RWPE1 (cell line): ENCODE measurements at places on chromosomes 1 and 21.

DNA sequence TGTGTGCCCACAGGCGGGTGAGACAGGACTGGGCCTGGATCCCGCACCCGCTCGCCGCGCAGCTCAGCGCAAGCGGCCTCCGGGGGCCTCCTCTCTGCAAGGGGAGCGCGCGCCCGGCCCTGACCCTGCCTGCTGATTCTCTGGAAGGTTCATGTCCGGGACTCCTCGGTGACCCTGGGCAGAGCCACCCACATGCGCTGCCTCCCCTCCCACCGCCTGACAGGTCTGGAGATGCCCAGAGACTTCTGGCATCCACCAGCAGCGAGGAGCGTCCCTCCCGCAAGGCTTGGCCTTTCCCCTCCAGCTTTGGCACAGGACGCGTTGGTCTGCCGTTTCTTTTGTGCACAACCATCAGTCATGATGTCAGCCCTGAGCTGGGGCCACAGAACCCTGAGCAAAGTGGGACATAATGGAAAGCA lies 42.0 kb upstream of the COL6A2 start:
- DNase-seq, result no peak

DNA sequence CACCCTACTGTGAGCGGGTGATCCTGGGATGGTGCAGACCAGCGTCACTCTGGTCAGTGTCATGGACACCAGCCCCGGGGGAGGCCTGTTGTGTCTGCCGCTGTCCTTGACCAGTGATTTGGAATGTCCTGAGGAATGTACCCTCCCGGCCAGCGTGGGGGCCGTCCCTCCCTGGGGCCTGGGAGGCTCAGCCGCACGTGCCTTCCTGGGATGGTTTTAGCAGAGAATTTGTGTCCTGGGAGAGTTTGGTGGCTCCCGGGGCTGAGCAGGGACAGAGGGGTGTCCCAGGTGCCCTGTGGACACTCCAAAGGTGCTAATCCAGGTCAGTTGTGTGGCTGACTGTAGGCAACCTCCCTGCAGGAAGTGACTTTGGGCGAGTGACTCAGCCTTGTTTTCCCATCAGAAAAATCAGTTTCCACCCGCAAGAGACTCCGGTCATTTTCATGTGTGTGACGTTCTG lies 6.2 kb downstream of the ARHGEF16 start:
- DNase-seq, result no peak

DNA sequence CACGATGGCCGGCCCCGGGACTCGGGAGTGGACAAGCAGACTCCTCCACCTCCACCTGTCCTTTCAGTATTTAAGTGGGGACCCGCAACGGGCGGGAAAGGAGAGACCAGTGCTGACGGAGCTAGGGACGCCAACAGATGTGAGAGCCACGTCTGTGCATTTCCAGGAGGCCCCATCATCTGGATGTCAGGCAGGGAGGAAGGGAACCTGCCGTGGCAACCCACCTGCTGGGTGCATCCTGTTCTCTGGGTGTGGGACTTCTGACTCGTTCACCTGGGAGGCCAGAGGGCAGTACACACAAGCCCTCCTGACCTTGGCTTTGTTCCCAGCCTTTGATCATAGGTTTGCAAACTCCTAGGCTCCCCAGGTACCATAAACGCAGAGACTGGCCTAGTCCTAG lies 5.6 kb upstream of the PCBP3 start:
- no peak for DNase-seq

GRCh38 chr1:107843989-107844388 lies 121.0 kb downstream of the VAV3 start:
- no peak for DNase-seq

GRCh38 chr1:3284691-3285090 lies 169.8 kb upstream of the ARHGEF16 start:
- no peak for DNase-seq

- no peak for DNase-seq
These were observed 364.1 kb upstream of the LYPLAL1 start for GRCh38 chr1:218809625-218810024.

DNA sequence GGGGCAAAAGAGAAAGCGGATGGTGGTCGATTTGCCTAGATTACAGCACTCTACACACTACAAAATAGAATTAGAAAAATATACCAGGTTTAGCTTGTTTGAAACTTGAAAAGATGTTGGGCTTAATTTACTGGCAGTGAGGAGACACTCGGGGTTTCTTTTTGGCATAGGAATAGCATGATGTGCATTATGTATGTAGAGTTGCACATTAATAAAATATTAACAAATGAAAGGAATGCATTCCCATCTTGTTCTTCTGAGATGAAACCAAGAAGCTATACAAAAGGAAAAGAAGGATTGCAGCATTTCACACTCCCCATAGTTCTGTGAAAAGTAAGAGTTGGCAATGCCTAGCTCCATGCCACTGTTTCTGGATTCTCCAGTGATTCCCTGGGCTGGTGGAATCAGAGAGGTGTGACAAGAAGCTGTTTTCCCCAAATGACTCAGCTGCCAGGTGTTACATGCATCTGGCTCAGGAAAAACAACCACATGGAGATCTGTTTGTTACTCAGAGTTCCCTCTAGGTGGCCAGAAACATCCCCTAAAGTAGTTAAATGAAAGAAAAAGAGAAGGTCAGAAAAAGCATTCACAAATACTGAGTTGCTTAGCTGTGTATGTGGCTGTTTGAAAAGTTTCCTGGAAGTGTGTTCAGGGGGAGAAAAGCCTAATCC lies 115.6 kb downstream of the UCK2 start:
- no peak for DNase-seq

GRCh38 chr1:48566492-48566891 lies 94.5 kb upstream of the SPATA6 start:
- DNase-seq, result no peak

DNA sequence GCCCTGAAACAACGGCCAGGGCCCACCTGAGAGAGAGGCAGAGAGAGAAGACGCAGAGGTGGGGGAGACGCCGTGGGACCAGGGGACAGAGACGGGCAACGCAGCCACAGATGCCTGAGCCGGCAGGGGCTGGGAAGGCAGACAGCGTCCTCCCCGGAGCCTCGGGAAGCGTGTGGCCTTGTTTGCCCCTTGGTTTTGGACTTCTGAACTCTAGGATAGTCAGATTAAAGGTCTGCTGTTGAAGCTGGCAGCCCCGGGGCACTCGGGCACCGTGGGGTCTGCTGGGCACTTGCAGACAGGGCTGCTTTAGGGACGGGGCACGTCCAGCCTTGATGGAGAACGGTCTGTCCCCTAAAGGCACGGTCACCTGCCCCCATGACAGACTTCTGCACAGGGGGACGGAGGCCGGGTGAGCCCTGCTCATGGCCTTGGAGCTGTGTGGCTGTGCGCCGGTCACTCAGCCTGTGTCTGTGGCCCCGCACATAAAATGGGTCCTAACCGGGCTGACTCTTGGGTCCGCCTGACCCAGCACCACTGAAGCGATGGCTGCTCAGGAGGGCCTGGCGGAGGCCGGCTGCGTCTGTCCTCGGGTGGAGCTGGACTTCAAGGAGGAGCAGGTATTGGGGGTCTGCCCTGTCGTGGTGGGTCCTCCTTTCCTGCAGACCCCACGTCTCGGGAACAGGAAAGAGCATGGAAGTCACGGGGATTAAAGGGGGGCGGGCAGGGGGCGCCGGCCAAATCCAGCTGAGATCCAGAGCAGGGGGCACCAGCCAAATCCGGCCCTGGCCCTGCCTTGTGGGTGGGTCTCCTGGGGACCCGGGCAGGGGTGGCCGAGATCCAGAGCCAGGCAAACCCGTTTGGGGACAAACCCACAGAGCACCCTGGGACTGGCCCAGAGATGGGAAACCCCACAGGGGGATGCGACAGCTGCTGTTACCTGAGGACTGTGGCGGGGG lies 9.6 kb upstream of the RNF223 start:
- DNase-seq, result no peak

- no peak for DNase-seq
These were observed 14.5 kb downstream of the AXDND1 start for GRCh38 chr1:179380299-179380698.

DNA sequence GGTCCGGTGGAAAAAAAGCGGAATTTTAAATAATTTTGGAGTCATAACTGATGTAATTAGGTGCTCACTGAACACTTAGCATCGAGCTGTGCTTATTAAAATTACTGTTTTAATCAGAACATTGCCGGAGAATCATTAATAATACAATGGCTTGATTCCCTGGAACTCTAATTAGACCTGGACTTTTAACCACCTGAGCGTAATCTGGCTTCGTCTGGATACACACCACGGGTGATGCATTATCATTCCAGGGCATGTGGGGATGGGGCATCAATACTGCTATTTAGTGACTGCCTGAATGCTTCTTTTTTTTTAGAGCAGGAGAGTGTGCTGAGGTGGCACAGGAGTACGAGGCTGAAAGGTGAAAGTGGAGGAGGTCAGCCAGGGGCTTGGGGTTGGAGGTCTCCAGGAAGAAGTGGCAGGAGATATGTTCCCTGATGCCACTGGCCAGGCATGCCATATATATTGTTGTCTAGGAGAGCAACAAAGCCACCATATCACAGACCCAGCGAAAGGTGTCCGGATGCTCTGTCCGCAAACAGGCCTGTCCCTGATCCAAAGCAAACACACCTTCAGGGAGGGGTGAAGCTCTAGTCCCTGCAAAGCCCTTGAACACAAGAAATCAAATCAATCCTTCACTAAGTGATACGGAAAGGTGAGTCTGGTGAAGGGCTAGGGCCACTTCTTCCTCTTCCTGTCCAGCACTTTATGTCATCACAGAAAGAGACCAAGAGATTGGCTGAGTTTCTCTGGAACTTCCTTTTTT lies 125.2 kb downstream of the PLXNA2 start:
- no peak for DNase-seq

DNA sequence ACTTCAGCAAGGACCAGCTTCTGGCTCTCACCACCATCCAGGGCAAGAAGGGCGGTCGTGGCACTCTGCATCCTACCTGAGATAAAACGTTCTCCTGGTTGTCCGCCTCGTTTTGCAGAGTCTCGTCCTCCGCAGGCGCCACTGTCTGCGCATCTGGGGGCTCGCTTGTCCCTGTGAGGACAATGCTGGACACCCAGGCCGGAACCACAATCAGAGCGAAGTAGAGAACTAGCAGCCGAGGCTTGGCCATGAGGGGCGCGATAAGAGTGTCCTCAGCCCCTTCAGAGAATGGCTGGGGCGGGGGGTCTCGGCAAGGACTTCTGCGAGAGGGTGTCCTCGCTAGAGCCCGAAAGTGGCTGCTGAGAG lies 505 bp downstream of the OLFML2B start:
- DNase-seq, result no peak

GRCh38 chr1:86508583-86508969 lies 38.3 kb upstream of the CLCA4 start:
- DNase-seq, result no peak

GRCh38 chr1:199877526-199878384 lies 149.8 kb upstream of the NR5A2 start:
- DNase-seq, result no peak

GRCh38 chr1:38092256-38092655 lies 45.7 kb upstream of the POU3F1 start:
- no peak for DNase-seq

GRCh38 chr21:43187715-43188114 lies 18.9 kb downstream of the CRYAA start:
- no peak for DNase-seq

GRCh38 chr1:79704067-79704466 lies 697.5 kb upstream of the ADGRL4 start:
- no peak for DNase-seq

DNA sequence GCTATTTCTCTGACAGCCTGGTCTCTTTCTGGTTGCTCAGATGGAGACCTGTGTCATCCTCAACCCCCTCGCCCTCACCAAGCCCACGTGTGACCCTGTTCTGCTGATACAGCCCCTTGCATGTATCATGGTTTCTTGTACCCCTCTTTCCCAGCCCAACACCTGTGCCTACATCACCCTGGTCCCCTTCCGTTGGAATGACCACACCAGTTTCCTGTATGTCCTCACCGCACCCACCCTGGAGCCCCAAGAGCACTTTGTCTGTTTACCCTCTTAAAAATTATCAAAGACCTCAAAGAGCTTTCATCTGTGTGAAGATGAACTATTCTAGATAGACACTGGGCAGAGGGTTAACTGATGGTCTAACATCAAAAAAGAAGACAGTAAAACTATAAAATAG lies 179.5 kb downstream of the GALNT2 start:
- DNase-seq, result no peak
